Hematopoietic multipotent progenitor cell (in vitro differentiated cells): ENCODE measurements at places on chromosomes 13 and 19. TPM values are rescaled to one million over a fixed set of nuclear protein-coding genes. Genes with fewer than 3 reads are reported as not detected.

Gene SKA3
- 4.8 TPM for total RNA-seq

Gene BST2
- total RNA-seq, result 176 TPM

Gene FFAR2
- total RNA-seq, result 0.54 TPM

Gene NECTIN2
- 79.4 TPM for total RNA-seq

Gene KLK3
- total RNA-seq, result under 0.01 TPM

Gene ANKLE1
- 7.3 TPM for total RNA-seq

Gene CILP2
- 0.27 TPM for total RNA-seq

Gene FAM216B
- not detected for total RNA-seq

Gene CGB5
- total RNA-seq, result not detected

Gene ENOX1
- 0.54 TPM for total RNA-seq

Gene LRRC25
- 5.4 TPM for total RNA-seq

- no peak for DNase-seq
Measured at GRCh38 chr13:37656247-37656940, 57.8 kb upstream of the POSTN start.

GRCh38 chr13:44195245-44195644 lies 178.4 kb upstream of the SERP2 start:
- DNase-seq, result no peak

DNA sequence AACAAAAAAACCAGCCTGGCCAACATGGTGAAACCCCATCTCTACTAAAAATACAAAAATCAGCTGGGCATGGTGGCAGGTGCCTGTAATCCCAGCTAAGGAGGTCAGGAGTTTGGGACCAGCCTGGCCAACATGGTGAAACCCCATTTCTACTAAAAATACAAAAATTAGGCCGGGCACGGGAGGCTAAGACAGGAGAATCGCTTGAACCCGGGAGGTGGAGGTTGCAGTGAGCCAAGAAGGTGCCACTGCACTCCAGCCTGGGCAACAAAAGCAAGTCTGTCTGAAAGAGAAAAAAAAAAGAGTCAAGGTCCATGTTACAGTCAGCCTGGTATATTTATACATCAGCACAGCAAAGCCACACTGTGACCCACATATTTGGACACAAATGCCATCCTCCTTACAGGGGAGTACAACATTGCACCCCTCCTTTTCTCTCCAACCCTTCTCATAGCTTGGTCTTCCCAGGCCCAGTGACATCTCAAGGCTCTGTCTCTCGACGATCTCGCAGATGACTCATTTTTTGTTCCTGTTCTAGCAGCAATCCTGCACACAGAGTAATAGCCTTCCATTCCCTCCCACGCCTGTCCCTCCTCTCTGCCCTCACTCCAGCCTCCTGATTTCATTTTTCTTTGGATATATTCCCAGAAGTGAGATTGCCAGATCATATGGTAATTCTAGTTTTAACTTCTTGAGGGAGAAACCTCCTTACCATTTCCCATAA lies 21.0 kb upstream of the DPP9 start:
- DNase-seq, result no peak

DNA sequence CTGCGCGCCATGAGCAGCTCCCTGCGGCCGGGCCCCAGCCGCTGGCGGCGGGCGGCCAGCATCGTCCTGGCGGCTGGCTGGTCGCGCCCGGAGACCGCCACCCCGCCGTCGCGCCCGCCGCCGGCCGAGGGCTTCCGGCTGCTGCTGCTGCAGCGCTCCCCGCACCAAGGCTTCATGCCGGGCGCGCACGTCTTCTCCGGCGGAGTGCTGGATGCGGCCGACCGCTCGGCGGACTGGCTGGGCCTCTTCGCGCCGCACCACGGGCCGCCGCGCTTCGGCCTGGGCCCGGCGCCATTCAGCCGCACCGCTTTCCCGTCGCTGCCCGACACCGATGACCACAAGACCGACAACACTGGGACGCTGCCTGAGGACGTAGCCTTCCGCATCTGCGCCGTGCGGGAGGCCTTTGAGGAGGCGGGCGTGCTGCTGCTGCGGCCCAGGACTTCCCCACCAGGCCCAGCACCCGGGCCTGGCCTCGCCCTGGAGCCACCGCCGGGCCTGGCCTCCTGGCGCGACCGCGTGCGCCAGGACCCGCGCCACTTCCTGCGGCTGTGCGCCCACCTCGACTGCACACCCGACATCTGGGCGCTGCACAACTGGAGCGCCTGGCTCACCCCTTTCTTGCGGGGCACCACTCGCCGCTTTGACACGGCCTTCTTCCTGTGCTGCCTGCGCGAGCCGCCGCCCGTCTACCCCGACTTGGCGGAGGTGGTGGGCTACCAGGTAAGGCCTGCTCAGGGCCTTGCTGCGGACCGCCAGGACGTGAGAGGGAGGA lies 518 bp downstream of the NUDT19 start:
- peak; percentile 71 for DNase-seq

- DNase-seq, result no peak
Measured at GRCh38 chr13:61410669-61411297, 4.9 kb downstream of the PCDH20 start.

DNA sequence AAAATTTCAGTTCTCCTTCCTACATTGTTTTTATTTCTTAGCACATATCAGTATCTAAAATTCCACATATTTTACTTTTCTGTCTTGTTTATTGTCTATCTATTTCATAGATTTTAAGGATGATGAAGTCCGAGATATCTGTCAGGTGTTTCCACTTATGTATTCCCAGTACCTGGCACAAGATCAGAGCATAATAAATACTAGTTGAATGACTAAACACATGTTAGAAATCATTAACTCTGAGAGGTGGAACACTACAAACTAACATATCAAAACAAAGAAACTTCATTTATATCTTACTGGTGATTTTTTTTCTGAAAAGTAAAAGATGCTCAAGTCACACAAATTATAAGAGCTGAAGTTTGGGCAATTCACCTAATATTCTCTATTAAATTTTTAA lies 1208.3 kb downstream of the PCDH9 start:
- no peak for DNase-seq

GRCh38 chr19:18718015-18718526 lies 34.6 kb downstream of the CRTC1 start:
- no peak for DNase-seq

DNA sequence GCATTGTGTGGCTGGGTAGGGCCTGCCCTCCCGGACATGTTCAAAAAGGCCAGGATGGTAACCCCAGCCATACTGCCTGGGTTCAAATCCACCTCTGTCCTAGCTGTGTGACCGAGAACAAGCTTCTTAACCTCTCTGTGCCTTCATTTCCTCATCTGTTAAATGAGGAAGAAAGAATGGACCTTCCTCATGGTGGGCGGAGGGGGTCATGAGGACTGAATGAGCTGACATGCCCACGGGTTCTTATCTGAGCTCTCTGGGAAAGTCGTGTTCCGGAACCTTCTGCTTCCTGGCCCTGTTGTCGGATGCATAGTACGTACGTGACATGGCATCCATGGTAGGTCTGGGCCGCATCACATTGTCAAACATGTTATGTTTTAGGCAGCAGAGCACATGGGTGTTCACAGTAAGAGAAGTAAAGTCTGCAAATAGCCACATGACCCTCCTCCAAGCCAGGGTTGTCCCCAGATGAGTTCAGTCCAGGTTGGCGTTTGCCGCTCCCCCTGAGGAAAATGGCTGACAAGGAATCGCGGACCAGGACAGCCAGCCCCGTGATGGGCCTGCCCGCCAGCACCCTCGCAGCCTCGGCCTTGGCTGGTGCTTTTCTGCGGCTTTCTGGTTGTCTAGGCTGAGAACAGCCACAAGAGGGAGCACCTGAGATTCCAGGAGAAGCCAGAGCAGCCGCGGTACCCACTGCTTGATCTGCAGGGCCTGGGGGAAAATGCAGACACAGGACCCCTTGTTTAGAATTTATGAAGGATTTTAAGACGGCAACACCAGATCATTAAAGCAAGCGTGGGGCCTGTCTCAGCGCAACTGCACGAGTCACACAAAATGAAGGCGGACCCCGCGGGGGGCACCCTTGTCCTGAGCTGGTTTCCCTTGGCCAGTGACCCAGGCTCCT lies 2.4 kb upstream of the NTN5 start:
- DNase-seq, result peak; percentile 73

DNA sequence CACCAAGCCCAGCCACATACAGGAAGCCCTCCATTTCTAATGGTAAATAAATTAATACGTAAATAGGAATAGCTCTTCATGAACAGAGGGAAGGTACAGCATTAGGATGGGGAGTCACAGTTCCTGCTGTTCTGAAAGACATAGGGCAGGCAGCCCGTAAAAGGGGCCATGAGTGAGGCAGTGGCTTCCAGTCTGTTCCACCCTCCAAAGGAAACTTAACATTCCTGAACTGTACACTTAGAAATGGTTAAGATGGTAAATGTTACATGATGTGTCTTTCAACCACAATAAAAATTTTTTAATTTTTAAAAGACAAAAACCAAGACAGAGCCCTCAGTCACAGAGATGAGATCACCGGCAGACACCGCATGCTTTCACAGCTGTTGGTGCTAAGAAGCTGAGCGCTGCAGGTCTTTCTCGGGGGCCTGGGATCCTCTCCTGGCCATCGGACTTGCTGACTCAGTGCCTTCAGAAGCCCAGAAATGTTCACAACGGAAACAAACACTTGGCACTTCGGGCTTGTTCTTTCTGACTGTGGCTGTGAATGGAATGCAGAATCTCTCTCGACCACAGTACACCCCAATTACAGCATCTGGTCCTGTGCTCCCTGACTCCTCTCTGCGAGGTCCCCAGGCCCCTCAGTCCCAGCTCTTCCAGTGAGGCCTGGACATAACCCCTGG lies 36.4 kb downstream of the EPS15L1 start:
- DNase-seq, result no peak

DNA sequence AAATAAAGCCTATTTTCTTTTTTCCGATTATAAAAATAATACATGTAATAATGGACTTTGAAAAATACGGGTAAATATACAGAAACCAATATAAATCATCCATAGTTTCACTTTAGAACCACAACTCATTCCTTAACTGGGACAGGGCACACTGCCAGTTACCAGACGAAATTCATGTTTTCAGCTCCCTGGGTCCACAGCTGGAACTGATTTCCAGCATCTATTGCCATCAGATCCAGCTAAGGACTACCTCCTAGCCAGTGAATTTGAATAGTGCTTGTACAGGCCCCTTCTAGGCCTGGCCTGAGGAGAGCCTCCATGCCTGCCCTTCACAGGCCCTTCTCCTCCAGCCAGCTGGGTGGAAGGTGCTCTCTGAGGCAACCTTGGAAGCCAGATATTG lies 30.0 kb upstream of the ATP12A start:
- DNase-seq, result no peak

- DNase-seq, result peak; percentile 70
Measured at GRCh38 chr19:41792513-41793413, 3.6 kb upstream of the CEACAM3 start.

- no peak for DNase-seq
Measured at GRCh38 chr19:2425622-2426581, 1.5 kb downstream of the TIMM13 start.

GRCh38 chr13:98370806-98371515 lies 193.9 kb upstream of the RNF113B start:
- no peak for DNase-seq

DNA sequence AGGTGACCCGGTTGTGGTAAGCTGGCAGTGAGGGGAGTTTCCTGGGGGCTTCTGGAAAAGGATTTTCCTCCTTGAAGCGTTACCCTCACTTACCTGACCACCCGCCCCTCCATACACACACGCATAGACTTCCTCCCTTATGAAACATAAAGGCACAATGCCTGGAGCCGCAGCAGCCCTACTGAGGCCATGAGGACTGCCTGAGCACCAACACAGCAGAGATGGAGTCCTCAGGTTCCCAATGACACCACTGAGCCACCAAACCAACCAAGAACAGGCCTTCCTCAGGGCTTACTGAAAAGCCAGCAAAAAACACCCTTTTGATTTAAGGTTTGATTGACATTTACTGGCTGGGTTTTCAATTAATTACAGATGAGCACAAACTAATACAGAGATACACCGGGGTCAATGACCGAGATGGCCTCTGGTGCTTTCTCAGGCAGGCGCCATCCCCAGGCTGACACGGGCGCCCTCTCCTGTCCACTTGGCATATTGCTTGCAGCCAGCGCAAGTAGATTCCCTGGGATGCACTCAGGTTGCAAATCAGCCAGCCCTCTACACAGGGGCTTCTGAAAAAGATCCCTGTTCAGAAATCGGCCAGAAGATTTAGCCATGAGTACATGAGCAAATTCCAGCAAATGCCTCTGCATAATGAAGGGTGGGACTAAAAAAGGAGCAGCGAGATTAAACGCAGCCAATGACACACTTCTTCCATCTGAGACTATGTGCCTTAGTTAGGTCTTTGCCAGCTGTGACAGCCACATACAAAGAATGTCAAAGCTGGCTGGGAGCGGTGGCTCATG lies 14.8 kb downstream of the OPA3 start:
- no peak for DNase-seq

DNA sequence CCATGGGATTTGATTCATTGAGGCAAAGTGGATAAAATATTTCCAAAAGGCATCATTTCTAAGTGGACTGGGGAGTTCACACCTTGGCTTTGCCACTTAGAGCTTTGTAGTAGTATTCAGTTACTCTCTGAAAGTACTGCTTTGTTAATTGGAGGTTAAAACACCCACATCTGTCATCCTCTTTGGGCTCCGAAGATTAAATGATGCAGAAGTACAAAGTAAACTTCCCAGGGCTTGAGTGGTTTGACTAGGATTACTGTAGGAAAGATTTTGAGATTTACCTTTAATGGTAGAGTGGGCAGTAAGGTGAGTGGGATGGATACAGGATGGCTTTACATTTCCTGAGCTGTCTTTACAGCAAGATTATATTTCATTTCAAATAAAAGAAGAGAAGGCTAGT lies 42.4 kb downstream of the WASF3 start:
- DNase-seq, result no peak

DNA sequence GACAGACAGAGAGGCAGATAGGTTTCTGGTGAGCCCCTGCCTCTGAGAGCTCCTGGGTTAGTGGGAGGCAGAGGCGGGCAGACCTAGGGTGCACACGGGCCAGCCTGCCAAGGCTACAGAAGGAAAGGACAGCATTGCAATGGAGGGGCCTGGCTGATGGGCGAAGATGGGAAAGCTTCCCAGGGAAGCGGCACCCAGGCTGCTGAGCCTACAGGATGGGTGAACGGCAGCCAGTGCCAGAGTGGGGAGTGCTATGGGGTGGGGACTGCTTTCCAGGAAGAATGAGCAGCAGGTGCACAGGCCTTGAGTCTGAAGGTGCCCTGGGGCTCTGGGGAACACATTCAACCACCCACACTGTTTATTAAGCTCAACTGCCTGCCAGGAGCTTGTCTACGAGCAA lies 702 bp upstream of the MAG start:
- no peak for DNase-seq

GRCh38 chr13:73967397-73968165 lies 166.6 kb downstream of the KLF12 start:
- DNase-seq, result no peak

DNA sequence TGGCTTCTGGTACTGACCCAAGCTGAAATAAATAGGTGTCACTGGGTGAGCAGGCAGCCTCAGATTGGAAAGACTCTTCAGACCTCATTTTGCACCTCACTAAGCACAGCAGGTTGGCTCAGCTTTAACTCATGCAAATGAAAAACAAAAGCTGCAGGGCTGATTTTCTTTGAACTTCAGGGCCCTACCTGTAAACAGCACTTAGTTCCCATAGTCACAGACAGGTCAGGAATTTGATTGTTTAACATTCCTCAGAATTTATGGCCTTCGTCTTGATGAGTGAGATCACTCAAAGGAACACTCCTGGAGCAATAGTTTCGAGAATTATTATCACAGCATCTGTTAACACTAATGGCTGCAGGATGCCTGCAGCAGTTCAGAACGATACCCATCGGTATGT lies 718.5 kb downstream of the EFNB2 start:
- no peak for DNase-seq
